ENCODE measurements at places on chromosomes 4 and X.

DNA sequence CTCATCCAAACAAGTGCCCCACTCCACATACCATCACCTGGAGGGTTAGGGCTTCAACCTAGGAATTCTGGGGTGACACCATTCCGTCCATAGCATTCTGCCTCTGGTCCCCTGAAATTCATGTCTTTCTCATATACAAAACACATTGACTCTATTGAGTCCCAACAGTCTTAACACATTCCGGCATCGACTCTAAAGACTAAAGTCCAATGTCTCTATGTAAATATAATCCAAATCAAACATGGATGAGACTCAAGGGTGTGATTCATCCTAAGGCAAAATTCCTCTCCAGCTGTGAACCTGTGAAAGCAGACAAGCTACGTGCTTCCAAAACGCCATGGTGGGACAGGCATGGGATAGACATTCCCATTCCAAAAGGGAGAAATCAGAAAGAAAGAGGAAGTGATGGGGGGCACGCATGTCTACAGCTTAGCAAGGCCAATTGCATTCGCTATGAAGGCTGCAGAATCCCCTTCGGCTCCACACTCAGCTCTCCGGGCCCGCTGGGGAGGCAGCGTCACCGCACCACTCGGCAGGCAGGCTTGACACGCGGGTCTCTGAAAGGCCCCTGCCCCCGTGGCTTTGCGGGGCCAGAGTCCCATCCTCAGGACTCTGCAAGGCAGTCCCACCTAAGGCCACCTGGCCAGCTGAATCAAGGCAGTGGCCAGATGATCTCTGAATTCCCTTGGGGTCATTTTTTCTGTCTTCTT lies 53.2 kb downstream of the ADRA2C start:
- H3K27me3 ChIP-seq, result no peaks in the 10 kb centered on the region
- H3K27ac ChIP-seq, result no peak overlapping the region
- H3K4me1 ChIP-seq, result peaks cover 2% of the 10 kb centered on the region
- H3K4me3 ChIP-seq, result no peak overlapping the region
- DNase-seq, result no peak

DNA sequence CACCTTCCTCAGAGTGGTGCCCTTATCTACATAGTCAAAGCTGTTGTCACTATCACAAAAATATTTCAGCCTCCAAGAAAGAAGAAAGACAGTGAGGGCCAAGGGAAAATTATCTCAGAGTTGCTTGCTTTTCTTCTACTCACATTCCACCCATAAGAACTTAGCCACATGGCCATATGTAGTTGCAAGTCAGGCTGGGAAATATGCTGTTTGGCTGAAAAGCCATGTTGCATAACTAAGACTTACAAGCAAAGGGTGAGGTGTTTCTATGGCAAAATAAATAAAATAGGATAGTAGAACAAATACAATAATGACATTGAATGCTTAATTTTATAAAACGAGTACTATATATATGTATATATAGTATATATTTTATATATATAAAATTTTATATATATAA lies 365.9 kb upstream of the PABPC4L start:
- H3K4me3 ChIP-seq, result no peak overlapping the region
- no peaks in the 10 kb centered on the region for H3K27me3 ChIP-seq
- H3K36me3 ChIP-seq, result no peaks in the 10 kb centered on the region
- no peak for DNase-seq

DNA sequence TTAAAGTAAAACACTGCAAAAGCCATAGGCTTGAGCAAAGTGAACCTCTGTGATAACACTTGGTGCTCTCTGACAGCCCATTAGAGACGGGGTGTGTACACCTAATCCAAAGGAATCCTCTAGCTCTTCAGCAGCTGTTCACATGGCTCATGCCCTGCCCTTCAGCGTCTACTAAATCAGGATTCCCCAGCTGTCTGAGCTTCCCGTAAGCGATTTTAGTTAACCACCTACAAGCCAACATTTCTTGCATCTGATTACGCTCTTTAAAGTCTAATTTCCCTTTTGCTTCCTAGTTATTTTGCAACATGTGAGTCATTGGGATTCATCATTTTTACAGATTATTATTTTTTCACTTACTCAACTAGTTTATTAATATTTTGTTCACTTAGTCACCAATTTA lies 6.5 kb downstream of the DMD start:
- H3K4me3 ChIP-seq, result no peak overlapping the region
- no peak for DNase-seq
- H3K4me1 ChIP-seq, result no peaks in the 10 kb centered on the region
- no peak overlapping the region for H3K27ac ChIP-seq

DNA sequence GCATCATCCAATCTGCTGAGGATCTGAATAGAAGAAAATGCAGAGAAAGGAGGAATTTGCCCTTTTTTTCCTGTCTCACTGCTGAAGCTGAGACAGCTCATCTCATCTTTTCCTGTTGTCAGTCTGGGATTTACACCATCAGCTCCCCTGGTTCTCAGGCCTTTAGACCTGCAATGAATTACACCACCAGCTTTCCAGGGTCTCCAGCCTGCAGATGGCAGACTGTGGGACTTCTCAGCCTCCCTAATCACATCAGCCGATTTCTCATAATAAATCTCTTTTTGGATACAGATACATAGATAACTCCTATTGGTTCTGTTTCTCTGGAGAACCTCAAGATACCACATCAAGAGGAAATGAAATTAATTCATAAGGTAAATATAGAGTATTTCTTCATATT lies 134.6 kb upstream of the MAB21L2 start:
- no peaks in the 10 kb centered on the region for H3K4me1 ChIP-seq
- DNase-seq, result no peak
- H3K27ac ChIP-seq, result no peak overlapping the region
- H3K27me3 ChIP-seq, result no peaks in the 10 kb centered on the region
- no peak overlapping the region for H3K4me3 ChIP-seq

GRCh38 chr4:159349332-159349731 lies 246.5 kb downstream of the RAPGEF2 start:
- no peaks in the 10 kb centered on the region for H3K27me3 ChIP-seq
- DNase-seq, result no peak
- no peaks in the 10 kb centered on the region for H3K4me1 ChIP-seq
- no peak overlapping the region for H3K4me3 ChIP-seq
- H3K36me3 ChIP-seq, result peaks cover 34% of the 10 kb centered on the region

- H3K27ac ChIP-seq, result peak overlapping the region; percentile 86
- H3K4me1 ChIP-seq, result peaks cover 2% of the 10 kb centered on the region
- no peaks in the 10 kb centered on the region for H3K36me3 ChIP-seq
- no peaks in the 10 kb centered on the region for H3K27me3 ChIP-seq
- no peak for DNase-seq
- peak overlapping the region; percentile 52 for H3K4me3 ChIP-seq
Observed at GRCh38 chrX:101417981-101418841, 10.2 kb downstream of the HNRNPH2 start.

- no peak overlapping the region for H3K4me3 ChIP-seq
- no peak overlapping the region for H3K27ac ChIP-seq
- H3K36me3 ChIP-seq, result no peaks in the 10 kb centered on the region
- peaks cover 4% of the 10 kb centered on the region for H3K4me1 ChIP-seq
- no peak for DNase-seq
Observed at GRCh38 chr4:13267091-13267490, 217.0 kb downstream of the RAB28 start.

DNA sequence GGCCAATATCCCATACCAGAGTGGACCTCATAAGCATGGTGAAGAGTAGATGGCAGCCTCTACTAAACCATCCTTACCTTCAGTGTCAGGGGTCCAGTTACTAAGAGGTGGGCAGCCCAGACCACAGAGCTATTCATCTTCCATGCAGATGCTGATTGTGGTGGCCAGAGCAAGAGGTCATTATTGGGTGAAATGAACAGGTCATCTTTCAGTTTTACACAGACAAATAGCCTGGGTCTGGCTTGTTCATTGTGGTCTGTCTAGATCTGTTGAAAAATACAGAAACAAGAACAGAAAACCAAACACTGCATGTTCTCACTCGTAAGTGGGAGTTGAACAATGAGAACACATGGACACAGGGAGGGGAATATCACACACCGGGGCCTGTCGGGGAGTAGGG lies 71.3 kb downstream of the PAK3 start:
- no peak overlapping the region for H3K4me3 ChIP-seq
- no peaks in the 10 kb centered on the region for H3K36me3 ChIP-seq
- H3K27ac ChIP-seq, result no peak overlapping the region
- no peak for DNase-seq
- H3K27me3 ChIP-seq, result no peaks in the 10 kb centered on the region

- H3K4me3 ChIP-seq, result no peak overlapping the region
- DNase-seq, result no peak
- H3K36me3 ChIP-seq, result no peaks in the 10 kb centered on the region
- no peak overlapping the region for H3K27ac ChIP-seq
Observed at GRCh38 chrX:19639056-19639455, 123.7 kb upstream of the MAP3K15 start.

DNA sequence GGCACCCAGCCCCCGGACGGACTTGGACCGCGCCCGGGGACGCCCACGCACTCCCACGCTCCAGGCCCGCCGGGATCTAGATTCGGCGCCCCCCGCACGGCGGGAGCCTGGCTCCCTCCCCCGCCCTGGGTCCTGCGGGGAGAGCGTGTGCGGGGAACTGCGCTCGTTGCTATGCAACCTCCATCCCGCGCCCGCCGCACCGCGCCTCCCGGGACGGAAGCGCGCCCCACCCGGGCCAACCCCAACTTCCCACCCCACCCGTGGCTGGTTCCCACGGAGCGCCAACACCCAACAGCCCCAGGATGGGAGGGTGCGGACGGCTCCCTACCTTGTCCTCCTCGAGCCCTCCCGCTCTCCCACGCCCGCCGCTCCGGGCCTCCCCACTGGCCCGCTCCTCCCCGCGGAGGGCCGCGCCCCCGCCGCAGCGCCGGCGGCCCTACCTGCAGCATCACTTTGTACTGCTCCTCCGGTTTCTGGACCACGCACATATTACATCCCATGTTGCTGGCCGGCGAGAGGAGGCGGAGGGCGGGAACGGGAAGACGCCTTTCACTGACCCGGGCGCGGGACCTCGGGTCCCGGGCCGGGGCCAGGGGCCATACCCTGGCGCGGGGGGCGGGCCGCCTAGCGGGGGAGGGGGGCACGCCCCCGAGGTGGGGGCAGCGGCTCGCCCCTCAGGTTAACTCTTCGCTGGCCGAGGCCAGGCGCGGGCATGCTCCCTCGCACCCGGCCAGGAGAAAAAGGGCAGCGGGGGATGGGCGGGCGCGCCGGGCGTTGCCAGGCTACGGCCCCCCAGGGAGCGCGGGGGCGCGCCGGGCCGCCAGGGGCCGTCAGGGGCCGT lies at the start of gene PDZD4:
PDZD4 (minus strand) TSS at position 746 of the 841 bp plus-strand sequence; CDS start at position 500, 246 bp downstream.
- H3K4me3 ChIP-seq, result peak within 1 kb of the TSS; percentile 56
- no peaks in the 10 kb centered on the region for H3K27me3 ChIP-seq
- no peaks in the 10 kb centered on the region for H3K36me3 ChIP-seq

- H3K27ac ChIP-seq, result no peak overlapping the region
- no peak overlapping the region for H3K4me3 ChIP-seq
- peaks cover 3% of the 10 kb centered on the region for H3K36me3 ChIP-seq
- no peaks in the 10 kb centered on the region for H3K4me1 ChIP-seq
Observed at GRCh38 chr4:151573945-151574344, 165.0 kb downstream of the FHIP1A start.
